ENCODE measurements at places on chromosomes 1 and 21. TPM values are rescaled to one million over a fixed set of nuclear protein-coding genes. Genes with fewer than 3 reads are reported as not detected.

The CTSE gene
- not detected for total RNA-seq

- H3K27me3 ChIP-seq, result no peaks in the 10 kb centered on the region
- H3K4me1 ChIP-seq, result no peaks in the 10 kb centered on the region
- H3K36me3 ChIP-seq, result no peaks in the 10 kb centered on the region
Observed at GRCh38 chr1:206656936-206657335, 21.6 kb downstream of the DYRK3 start.

- no peaks in the 10 kb centered on the region for H3K4me1 ChIP-seq
- H3K27me3 ChIP-seq, result no peaks in the 10 kb centered on the region
- DNase-seq, result peak; percentile 30
- H3K4me3 ChIP-seq, result no peak overlapping the region
- H3K36me3 ChIP-seq, result no peaks in the 10 kb centered on the region
Observed at GRCh38 chr1:96978444-96978843, 256.9 kb downstream of the PTBP2 start.

DNA sequence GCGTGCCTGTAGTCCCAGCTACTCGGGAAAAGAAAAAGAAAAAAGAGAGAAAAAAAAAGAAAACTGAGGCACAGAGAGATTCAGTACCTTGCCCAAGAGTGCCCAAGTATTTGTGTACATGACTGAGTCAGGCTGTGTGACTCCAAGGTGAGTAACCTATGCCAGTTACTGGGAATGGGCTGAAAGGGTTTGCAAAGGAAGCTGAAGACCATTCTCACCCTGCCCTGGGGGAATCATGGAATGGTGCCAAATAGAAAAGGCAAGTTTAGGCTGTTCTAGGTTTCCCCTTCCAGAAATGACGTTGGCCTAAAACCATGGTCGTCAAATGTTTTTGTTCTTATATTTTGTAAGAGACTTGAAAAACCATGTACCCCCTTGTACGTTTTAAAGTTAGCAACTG, 37.9 kb upstream of the LRIG2 start:
- H3K4me1 ChIP-seq, result peaks cover 10% of the 10 kb centered on the region
- peak; percentile 31 for DNase-seq

- H3K36me3 ChIP-seq, result peaks cover 94% of the 10 kb centered on the region
- DNase-seq, result no peak
- no peaks in the 10 kb centered on the region for H3K27me3 ChIP-seq
- H3K4me3 ChIP-seq, result no peak overlapping the region
- peaks cover 13% of the 10 kb centered on the region for H3K4me1 ChIP-seq
- H3K27ac ChIP-seq, result peak overlapping the region; percentile 90
Observed at GRCh38 chr1:162774007-162774406, 16.5 kb upstream of the HSD17B7 start.

GRCh38 chr1:2209400-2210083, 15.0 kb upstream of the FAAP20 start:
- H3K4me3 ChIP-seq, result no peak overlapping the region
- peak overlapping the region; percentile 97 for H3K27ac ChIP-seq
- no peaks in the 10 kb centered on the region for H3K27me3 ChIP-seq
- peaks cover 46% of the 10 kb centered on the region for H3K4me1 ChIP-seq
- H3K36me3 ChIP-seq, result no peaks in the 10 kb centered on the region

The MMP23B gene
- not detected for total RNA-seq

All from GM23248 (cell line).